ENCODE measurements at places on chromosomes 6 and 20. TPM values are rescaled to one million over a fixed set of nuclear protein-coding genes. Genes with fewer than 3 reads are reported as not detected.

Gene TCF19
- 4.9 TPM for total RNA-seq

DNA sequence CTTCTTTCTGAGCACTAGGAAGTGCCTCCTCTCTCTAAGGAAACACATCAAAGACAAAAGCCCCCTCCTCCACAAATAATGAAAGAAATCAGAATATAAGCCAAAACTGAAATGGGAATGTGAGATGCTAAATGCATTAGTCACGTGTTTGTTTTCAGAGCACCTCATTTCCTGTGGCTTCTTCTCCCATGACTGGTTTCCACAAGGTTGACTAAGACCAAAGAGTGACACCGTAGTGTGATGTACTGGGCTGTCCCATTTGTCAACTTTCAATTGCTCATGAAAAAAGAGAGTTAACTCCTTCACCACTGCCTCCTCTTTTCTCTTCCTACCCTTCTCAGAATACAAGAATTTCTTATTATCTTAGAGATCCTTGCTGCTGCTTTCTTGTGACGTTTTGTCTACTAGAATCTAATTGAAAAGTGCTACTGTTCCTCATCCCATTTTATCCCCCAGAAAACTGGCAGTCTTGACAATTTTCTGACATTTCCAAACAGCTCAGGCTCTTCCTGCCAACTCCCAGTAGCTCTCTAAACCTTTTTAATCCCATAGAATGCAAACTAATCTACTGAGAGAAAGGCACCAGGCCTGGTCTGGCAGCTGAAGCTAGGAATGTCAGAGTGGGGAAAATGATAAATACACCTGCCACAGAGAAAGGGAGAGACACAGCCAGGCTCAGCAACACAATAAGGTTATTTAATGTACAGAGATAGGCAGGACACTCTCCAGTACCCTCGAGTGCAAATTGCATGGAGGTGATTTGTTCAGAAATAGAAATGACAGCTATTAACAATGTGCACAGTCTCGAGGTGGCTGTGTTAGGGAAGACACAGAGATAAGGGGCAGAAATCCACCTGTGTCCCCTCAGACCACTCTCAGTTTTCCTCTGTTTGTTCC, 671.7 kb upstream of the NRSN1 start:
- no peak overlapping the region for H3K27ac ChIP-seq
- no peaks in the 10 kb centered on the region for H3K36me3 ChIP-seq
- no peaks in the 10 kb centered on the region for H3K27me3 ChIP-seq
- no peak overlapping the region for H3K4me3 ChIP-seq
- no peak for DNase-seq

Gene VIP
- total RNA-seq = 17.0 TPM

DNA sequence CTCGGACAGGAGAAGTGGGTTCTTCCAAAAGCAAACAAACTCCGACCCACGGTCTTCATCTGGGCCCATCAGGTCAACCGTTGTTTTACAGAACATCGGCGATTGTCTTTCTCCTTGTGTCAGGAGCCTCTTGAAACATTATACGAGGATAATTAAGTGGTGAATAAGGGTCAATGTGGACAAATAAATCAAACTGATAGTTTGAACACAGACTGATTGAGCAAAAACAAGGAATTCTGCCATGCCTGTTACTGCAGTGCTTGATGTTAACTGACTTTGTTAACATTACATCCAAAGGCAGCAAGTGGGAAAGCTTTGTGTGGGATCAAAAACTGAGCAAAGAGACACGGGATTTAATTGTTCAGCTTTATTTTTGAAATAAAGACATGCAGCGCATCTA, 101.1 kb upstream of the IFNGR1 start:
- no peaks in the 10 kb centered on the region for H3K36me3 ChIP-seq
- H3K27me3 ChIP-seq = no peaks in the 10 kb centered on the region
- no peak for DNase-seq
- H3K4me3 ChIP-seq = no peak overlapping the region
- H3K27ac ChIP-seq = no peak overlapping the region
- no peaks in the 10 kb centered on the region for H3K4me1 ChIP-seq

DNA sequence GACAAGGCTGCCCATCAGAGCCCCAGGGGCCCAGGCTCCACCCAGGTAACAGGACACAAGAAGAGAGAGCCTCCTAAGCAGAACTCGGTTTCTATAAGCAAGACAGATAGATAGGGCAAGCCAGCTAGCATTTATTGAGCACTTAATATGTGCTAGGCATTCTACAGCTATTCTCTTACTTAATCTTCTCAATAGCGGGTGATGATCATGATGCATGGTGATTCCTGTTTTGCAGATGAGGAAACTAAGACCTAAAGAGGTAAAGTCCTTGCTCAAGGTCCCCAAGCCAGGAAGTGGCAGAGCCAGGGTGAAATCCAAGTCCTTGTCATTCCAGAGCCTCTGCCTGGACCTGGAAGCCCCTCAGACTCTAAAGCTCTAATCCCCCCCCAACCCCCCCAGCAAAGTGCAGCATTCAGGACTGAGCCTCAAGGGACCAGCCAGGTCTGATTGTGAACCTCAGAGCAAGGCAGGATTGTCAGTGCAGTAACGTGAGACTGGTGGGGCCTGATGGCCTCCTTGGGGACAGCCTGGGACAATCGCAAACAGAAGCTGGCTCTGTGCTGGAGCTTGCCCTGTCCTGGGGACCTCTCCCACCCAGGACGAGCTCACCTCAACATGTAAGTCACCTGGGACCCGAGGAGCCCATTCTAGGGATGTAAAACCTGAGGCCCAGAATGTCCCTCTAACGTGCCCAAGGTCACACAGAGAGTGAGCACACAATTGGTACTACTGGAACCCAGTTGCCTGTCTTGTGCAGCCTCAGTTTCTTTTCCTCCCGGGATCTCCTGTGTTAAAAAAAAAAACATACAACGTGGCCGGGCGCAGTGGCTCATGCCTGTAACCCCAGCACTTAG, 48.4 kb upstream of the PTGIS start:
- H3K4me1 ChIP-seq = peaks cover 4% of the 10 kb centered on the region
- H3K4me3 ChIP-seq = no peak overlapping the region

DNA sequence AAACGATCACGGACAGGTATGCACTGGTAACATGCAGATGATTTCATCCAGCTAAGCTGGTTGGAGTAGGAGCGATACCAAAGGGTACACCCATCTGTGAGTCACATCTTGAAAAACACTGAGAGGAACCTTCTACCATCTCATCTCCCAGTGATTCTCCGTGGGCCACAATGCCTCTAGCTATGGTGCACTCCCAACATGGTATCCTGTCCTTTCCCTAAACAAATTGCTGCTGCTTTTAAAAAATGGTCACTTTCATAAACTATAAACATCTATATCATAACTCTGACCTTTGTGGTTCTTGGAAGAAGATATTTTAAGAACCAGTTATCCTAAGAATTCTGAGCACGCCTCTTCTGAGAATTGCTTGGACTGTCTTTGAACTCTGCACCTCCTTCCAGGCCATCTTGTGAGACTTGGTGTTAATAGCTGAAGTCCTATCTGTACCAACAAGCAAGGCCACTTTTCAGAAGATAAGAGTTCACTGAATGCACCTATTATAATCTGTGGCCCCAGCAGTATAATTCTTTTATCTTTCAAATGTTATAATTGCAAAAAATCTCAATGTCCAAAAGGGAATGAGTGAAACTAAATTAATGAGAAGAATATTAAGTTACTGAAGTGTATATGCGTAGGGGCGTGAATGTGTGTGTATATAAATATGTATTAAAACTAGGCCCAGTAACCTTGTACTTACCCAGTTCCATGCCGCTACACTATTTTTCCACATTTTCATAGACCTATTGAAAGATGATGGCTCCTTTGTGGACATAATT, 70.5 kb upstream of the TPD52L1 start:
- no peak overlapping the region for H3K4me3 ChIP-seq
- no peaks in the 10 kb centered on the region for H3K27me3 ChIP-seq
- no peak for DNase-seq
- H3K4me1 ChIP-seq = no peaks in the 10 kb centered on the region

Gene EPPIN
- not detected for total RNA-seq

Gene SYNE1
- total RNA-seq = 196 TPM

DNA sequence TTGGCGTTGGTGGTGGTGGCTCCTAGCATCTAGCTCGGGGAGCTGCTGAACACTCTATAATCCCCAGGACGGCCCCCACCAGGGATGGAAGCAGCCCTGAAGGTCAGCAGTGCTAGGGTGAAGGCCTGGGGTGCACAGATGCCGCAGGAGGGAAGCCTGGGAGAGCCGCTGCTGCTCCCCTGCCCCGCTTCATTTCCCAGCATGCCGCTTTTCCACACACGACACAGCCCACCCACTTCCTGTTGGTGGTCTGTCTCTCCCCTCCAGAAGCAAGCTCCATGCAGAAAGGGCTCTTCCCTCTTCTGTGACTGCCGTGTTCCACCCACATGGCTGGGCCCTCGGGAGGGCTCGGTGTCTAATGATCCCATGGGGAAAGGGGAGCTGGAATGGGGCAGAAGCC, 35.3 kb downstream of the GNAS-AS1 start:
- no peaks in the 10 kb centered on the region for H3K27me3 ChIP-seq
- no peak for DNase-seq
- no peak overlapping the region for H3K4me3 ChIP-seq
- H3K27ac ChIP-seq = no peak overlapping the region
- H3K4me1 ChIP-seq = peaks cover 5% of the 10 kb centered on the region

DNA sequence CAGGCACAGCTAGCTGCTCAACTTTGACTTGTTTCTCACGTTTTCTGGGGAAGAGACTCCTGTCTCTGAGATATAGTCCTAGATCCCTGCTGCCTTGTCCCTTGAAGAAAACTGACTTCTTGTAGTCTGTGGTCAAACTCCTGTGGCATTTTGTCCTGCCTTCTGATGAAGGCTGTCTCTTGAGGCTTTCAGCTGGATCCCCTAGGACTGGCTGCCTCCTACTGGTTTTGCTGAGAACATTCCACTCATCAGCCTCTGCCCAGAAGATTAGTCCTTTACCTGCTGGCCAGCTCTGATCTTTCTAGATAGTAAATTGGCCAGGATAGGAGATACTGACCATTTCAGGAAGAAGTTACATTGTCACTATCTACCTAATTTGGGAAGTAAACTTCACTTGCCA, 71.9 kb upstream of the CNR1 start:
- no peaks in the 10 kb centered on the region for H3K4me1 ChIP-seq
- no peak for DNase-seq
- H3K4me3 ChIP-seq = no peak overlapping the region
- H3K27ac ChIP-seq = no peak overlapping the region
- no peaks in the 10 kb centered on the region for H3K27me3 ChIP-seq
- H3K36me3 ChIP-seq = no peaks in the 10 kb centered on the region

Gene SLC26A8
- total RNA-seq = 0.17 TPM

Gene RGS17
- total RNA-seq = 0.33 TPM
